Activated T-helper 1 cell treated with anti-CD3 and anti-CD28 coated beads, Interleukin-2, amount 50 U/mL, for 16 hours (primary cell): ENCODE measurements at places on chromosomes 3 and 15.

- DNase-seq = no peak
These were observed 21.3 kb upstream of the LRRC58 start for GRCh38 chr3:120370463-120370862.

DNA sequence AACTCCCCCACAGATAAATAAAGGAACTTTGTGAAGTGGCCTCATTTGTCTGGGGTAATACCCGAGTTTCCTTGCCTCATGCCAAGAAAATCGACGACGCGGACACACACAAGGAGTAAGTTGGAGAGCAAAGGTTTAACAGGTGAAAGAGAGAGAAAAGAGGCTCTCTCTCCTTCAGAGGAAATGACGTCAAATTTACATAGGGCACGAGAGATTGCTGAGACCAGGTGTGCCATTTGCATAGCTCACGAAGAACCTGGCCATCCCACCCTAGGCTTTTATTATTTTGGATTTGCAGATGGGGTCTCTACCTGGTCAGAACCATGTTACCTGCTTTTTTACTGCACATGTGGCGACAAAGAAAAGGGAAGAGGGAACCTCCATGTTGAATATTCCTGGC is 49.3 kb upstream of the IGF2BP2 start:
- no peak for DNase-seq

- no peak for DNase-seq
These were observed 79.0 kb downstream of the ASB7 start for GRCh38 chr15:100681335-100681746.

- no peak for DNase-seq
These were observed 60.5 kb downstream of the LMCD1 start for GRCh38 chr3:8562081-8562595.

DNA sequence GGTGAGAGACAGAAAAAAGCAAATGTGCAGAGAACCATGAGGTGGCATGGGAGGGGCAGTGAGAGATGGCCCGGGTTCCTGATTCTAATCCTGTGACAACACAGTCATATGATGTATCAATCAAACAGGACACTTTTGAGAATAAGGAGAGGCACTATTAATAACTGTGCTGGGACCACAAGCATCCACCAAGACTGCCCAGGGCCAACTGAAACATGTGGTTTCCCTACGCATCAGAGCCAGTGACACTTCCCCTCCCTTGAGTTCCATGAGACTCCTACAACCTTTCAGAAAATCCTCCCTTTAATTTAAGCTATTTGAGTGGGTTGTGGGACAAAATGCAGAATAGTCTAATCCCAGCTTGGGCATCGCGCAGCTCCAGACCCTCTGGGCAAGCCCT is 17.4 kb downstream of the SH3BP5 start:
- no peak for DNase-seq

DNA sequence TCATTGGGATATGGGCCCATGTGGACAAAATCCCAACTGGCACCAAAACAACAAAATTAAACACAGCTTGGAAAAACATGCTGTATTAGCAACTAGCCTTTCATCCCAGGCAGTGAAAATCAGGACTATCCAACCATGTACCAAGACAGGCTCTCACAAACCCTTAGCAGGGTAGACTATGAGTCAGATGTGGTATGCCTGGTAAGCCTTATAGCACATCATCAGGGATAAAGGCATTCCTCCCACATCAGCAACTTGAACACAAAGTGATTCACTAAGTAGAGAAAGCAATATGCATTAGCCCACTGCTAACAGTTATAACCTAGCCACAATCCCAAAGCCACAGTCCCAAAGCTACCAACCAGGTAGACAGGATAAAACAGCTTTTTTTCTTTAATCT is 8.0 kb downstream of the CEP152 start:
- DNase-seq = no peak

- no peak for DNase-seq
These were observed 97.7 kb downstream of the CD47 start for GRCh38 chr3:107992976-107993684.

DNA sequence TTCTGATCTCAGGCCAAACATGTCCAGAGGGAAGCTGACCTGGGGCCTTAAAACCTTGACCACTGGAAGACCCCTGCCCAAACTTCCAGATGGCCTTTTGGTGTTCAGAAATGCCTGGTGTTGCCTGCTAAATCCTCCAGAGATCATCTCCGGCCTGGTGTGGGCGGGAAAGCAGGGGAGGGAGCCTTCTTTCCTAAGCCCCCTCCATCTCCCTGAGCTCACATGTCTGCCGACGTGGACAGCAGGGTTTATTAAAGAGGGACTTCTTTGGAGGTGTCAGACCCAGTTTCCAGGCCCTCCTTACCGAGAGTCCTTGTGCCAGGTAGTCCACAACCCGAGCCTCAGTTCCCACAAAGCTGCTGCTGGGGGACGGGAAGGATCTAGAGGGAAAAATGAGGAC is 55.9 kb upstream of the SLC6A1 start:
- DNase-seq = no peak
